Activated CD8-positive, alpha-beta T cell treated with anti-CD3 and anti-CD28 coated beads for 36 hours (primary cell): ENCODE measurements at places on chromosomes 5 and 9.

GRCh38 chr9:135960411-135961276, 529 bp downstream of the UBAC1 start:
- no peak for DNase-seq

GRCh38 chr5:136309376-136309775, 56.0 kb downstream of the TRPC7 start:
- DNase-seq: no peak

GRCh38 chr9:75685062-75685461, 205.4 kb upstream of the PCSK5 start:
- no peak for DNase-seq

- DNase-seq: no peak
Measured at GRCh38 chr5:167447466-167448375, 843.7 kb upstream of the WWC1 start.

DNA sequence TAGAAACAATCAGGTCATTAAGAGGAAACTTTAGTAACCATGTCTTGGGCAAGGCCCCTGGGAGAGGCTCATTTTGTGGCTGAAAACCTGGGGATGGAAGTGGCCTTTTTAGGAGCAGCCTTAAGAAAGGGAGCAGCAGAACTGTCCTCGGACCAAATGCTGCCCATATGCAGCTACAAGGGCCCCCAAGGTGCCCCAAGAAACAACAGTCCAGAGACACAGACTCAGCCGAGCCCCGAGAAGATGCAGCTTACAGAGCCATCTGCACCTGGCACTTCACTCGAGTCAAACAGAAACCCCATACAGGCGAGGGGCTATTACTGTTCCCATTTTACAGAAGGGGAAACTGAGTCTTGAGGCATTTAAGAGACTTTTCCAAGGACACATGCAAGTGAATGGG, 58.0 kb downstream of the COL23A1 start:
- DNase-seq: no peak

DNA sequence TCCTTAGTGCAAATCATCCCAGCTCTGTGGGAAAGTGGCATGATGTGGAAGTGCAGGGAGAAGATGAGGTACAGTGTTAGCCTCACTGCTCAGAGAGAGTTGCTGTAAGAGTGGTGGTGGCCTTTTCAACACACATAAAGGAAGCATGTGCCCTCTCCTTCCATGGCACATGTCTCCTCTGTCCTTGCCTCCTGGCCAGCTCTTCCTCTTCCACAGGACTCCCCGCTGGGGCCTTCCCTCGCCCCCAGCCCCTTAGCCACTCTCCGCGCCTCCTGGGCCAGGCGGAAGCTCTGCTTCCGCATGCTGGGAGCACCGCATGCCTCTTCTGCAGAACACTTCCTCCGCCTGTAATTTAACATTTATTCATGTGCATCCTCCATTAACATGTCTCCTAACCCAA, 4.8 kb upstream of the KCNMB1 start:
- no peak for DNase-seq

GRCh38 chr9:133918111-133918813, 73.9 kb downstream of the VAV2 start:
- no peak for DNase-seq

DNA sequence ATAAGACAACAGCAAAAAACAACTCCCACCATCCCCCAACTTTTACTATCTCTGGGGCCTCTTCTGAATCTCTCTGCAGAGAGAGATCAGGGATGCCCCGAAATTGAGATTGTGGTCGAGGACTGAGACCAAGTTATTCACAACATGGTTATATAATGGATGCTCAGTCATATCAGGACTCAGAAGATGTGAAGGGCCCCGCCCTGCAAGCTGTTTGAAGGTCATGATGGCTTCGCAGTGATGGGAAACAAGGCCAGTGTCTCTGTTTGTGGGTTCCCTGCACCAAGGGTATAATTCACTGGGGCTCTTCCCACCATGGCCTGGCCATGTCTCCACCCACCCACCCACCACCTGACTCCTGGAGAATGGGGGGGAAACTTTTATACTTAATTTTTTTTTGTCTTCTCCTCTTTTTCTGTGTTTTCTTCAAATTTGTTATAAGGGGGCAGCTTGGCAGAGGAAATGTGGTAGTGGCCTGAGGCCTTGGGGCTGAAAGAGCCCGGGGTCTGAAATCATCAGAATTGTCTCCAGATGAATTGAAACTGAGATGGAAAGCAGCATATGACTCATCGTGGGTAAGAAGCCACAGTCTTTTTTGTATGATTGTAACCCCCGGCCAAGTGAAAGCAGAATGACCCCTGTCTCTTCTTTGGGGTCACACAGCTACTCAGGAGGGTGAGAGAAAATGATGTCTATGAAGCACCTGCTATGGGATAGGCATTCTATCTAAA, 15.0 kb upstream of the TEX48 start:
- peak; percentile 94 for DNase-seq

GRCh38 chr5:55071413-55071812, 31.0 kb upstream of the GZMA start:
- DNase-seq: no peak

GRCh38 chr9:110049699-110050450, 158.1 kb downstream of the C9orf152 start:
- peak; percentile 16 for DNase-seq

GRCh38 chr5:38731461-38731860, 114.4 kb upstream of the OSMR start:
- DNase-seq: no peak

GRCh38 chr9:33289496-33289895, 820 bp upstream of the NFX1 start:
- DNase-seq: peak; percentile 48
